ENCODE measurements at places on chromosomes 16 and 17.

- peak; percentile 76 for DNase-seq
Observed at GRCh38 chr17:78133971-78134898, 3.7 kb downstream of the TMC8 start.

GRCh38 chr17:46853896-46854444 is 2.6 kb downstream of the WNT9B start:
- DNase-seq, result no peak

DNA sequence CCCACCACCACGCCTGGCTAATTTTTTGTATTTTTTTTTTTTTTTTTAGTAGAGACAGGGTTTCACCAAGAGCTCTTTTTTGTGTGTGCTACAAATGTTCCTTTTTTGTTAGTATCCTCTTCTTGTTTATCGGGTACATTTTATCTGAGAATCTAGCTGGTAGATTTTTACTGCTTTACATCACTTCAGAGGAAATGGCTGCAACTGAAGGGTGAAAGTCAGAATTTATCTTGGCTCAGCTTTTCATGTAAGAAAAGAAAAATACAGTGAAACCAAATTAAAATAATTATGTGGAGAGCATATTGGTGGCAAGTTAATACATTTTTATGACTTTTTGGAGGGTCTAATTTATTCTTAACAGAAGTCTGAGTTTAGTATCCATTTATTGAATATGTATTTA is 26.0 kb downstream of the CBFB start:
- no peak for DNase-seq

GRCh38 chr17:43857957-43858600 is 11.1 kb downstream of the CD300LG start:
- no peak for DNase-seq

DNA sequence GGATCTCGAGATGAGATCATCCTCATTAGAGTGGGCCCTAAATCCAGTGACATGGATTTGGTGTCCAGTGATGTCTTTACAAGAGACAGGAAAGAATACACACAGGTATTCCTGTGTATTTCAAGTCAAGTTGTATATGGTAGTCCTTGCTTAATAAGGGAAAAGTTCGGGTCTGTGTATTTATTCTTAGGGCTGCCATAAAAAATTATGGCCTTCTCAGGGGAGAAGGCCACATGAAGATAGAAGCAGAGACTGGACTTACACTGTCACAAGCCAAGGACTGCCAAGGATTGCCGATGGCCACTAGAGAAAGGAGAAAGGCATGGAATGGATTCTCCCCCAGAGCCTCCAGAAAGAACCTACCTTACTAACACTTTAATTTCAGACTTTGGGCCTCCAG is 8.3 kb downstream of the KRABD2 start:
- no peak for DNase-seq

DNA sequence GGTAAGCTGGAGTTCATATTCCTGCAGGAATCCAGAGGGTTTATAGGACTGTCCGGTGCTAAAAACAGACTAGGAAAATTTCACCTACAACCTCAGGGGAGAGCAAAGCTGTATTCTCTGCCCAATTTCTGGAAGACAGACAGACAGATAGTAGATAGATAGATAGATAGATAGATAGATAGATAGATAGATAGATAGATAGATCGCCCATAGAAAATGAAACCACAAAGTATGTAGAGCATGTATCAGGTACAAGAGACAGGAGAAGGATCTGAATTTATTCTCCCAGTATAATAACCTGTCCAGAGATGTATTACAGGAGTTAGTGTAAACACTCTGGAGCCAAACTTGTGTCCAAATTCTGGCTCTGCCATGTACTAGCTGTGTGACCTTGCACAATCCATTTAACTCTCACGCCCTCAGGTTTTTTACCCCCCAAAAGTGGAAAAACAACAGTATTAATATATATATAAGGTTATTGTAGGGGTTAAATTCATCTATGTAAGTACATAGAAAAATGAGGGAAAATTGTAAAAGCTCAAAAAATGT is 2.1 kb upstream of the ABCA6 start:
- DNase-seq, result no peak

DNA sequence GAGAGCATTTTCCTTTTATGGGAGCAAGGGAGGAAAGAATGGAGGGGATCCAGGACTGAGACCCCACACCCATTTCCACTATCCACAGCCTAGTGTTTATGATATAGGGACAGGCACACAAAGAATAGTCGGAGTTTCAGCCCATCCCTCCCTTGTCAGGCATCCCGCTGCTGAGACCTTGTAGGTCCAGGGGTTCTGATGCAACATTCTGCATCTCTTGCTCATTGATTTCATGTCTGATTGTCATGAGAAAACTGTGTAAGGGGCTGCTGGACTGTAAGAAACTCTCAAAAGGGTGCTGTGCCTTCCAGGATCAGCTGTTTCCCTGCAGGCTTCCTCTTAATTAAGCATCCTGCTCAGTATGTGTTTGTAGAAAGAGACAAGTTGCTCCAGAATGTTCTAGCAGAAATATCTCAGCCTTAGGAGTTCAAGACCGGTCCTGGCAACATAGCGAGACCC is 5.3 kb upstream of the POLR3E start:
- DNase-seq, result no peak

GRCh38 chr17:58236394-58236793 is 2.0 kb upstream of the LPO start:
- no peak for DNase-seq

DNA sequence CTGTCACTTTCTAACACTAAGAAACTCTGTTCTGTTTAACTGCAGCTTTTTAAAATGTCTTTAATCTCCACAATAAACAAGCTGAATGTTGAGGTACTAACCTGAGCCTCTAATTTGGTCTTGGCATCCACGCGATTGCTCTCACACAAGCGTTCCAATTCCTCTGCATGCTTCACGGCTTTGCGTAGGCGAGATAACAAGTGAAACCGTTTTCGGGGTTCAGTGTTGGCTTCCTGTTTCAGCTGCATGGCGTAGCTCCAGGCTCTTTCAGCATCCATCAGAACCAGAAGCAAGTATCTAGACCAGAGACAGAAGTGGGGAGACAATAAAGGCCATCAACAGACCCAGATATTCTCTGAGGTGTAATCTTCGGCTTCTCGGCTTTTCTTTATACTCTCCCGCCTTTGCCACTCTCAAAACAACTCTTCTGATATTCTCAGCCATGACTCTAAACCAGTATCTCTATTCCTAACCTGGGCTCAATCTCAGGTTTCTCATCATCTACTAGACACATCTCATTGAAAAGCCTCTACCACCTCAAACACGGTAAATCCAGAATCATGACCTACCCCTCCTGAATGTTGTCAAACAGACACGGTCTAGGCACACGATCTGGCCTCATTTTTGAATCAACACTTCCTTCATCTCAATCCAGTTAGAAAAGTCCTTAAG is 8.3 kb downstream of the SRP68 start:
- DNase-seq, result no peak

DNA sequence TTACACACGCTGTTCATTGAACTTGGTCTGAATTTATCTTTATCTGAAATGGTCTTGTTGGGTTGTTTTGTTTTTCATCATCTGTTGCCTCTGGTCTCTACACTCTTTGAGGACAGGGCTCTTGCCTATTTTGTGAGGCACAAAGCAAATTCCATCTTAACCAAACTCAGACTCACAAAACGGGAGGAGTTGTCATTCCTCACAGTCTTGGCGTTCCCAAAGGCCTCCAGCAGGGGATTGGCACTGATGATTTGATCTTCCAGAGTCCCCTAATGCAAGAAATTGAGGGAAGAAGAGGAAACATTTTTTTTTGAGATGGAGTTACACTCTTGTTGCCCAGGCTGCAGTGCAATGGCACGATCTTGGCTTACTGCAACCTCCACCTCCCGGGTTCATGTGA is 8.7 kb downstream of the MYH3 start:
- no peak for DNase-seq

DNA sequence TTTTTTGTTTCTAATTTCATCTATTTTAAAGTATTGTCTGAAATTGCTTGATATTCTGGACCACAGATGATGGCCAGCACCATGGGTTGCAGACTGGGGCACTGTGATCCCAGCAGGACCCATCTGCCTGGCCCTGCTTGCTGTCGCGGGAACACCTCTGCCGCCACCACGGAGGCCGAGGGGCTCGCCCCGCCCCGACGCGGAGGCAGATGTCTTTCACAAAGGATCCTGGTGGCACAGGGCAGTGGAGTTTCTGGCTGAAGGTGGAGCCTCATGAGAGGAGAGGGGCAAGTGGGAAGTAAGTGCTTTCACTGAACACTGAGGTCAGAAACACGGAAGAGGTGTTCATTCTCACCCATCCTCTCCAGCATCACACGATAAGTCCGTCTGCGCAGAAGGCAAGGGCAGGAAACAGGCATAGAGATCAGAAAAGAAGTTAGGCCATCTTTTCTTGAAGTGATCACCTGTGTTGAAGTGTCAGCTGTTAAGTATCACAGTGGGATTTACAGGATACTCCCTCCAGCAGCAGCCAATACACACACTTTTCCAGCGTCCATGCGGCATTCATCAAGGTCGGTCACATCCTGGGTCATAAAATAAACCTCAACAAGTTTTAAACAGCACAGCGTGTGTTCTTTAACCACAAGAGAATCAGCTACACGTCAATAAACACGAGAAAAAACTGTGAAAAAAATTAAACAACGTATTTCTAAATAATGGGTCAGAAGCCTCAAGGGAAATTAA is 194.5 kb downstream of the RPTOR start:
- DNase-seq, result no peak

DNA sequence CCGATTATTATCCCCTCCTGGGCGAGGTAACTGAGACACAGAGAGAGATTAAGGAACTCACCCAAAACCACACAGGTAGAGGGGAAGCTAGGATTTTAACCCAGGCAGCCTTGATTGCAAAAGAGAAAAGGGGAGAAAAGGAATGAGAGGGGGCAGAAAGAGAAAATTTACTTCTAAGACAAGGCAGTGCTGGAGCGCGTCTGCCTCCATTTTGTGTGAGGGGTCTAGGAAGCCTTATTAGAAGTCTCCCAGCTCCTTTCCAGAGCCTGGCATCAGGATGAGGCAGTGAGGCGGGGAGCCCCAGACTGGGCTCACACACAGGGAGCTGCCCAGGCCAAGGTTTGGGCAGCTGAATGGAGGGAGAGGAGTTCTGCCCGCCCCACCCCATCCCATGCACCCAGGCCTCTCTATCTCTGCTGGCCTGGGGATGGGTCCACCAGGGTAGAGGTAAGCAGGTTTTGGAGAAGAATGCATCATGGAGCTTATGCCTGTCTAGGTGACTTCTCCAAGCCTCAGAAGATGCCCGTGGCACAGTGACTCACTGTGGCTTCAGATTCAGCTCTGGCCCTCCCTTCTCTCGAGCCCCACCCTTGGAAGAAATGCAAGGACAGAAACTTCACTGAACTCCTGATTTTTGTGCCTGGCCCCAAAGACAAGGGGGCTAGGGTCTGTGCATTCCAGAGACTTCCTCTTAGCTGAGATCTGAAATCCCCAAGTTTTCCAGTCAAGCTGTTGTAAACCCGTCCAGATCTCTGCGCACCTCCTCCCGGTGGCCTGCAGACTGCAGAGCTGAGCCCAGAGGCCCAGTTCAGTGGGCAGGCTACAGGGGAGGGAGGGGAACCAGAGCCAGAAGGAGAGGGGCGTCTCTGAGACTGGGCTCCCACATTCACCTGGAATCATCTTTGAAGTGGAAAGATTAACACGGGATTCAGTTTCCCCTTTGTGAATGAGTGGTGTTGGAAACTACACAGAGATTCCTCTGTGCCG is 95.1 kb upstream of the CDH5 start:
- no peak for DNase-seq

DNA sequence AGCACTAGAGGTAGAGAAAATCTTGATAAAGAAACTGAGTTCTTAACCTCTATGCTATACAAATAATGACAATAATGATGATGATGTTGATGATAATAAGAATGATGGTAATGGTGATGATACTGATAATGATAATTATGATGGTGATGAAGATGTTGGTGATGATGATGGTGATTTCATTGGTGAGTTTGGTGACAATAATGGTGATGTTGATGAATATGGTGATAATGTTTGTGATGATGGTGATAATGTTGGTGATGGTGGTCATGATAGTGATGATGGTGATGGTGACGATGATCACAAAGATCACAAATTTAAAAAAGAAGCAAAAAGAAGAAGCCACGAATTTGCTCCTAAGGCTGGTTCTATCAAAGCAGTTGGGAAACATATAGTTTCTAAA is 519.0 kb upstream of the C16orf82 start:
- DNase-seq, result no peak

DNA sequence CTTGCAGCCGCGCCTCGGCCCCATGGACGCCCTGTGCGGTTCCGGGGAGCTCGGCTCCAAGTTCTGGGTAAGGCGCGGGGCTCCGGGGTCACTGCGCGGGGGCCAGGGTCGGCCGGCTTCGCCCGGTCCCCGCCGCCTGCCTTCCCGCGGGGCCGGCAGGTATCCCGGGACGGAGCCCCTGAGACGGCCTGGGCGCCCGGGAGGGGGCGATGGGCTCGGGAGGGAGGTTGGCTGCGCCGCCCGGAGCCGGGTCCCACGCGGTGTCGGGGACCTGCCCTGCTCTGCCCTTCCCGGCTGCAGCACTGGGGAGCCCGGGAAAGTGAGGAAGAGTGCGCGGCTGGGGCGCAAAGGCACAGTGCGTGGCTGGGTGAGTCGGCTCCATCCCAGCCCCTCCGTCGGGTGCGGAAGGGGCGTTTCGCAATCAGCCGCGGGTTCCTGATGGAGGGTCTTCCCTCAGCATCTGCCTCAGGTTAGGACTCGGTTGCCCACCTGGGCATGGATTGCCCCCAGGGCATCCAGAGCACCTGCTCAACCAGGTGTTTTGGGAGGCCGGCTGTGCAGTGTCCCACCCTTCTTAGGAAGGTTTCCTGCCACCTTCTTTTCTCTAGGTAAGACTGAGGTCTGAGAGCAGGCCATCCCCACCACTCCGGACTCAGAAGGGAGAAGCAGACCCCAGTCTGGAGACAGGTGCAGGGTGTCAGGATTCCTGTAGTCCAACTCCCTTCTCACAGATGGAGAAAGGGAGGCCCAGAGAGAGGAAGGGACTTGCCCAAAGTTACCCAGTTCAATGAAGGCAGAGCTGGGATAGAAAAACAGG is 442 bp downstream of the ABCC3 start:
- DNase-seq, result no peak

GRCh38 chr16:86391984-86392383 is 118.3 kb upstream of the FOXF1 start:
- DNase-seq, result no peak

- no peak for DNase-seq
Observed at GRCh38 chr16:19835196-19835595, 49.5 kb downstream of the GPRC5B start.

GRCh38 chr17:62891659-62892058 is 74.4 kb upstream of the TANC2 start:
- DNase-seq, result no peak

- peak; percentile 89 for DNase-seq
Observed at GRCh38 chr17:48830840-48831548, at the start of gene CALCOCO2. Gene CALCOCO2 (plus strand): TSS chr17:48831035. CDS start chr17:48841708, 10,673 bp downstream.

DNA sequence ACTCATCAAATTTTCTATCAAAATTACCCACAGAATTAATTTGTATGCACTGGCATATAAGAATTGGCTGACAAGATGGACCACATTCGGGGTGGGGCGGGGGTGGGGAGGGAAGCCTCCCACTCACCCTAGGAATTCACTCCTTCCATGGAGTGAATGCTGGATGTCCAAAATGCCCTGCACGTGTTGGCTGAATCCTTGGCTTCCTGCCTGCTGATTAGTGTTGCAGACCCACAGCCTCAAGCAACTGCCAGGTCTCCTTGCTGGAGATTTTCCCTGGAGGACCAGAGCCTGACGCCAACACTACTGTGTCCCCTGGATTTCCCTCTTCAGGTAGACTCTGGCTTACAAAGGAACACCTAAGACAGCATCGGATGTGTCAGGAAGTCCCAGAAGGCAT is 575.7 kb upstream of the CDH11 start:
- DNase-seq, result no peak

- DNase-seq, result no peak
Observed at GRCh38 chr17:63688396-63689020, 11.4 kb downstream of the LIMD2 start.
